Tibial artery (tissue), 4 donors: ENCODE measurements at places on chromosomes 4 and X.

DNA sequence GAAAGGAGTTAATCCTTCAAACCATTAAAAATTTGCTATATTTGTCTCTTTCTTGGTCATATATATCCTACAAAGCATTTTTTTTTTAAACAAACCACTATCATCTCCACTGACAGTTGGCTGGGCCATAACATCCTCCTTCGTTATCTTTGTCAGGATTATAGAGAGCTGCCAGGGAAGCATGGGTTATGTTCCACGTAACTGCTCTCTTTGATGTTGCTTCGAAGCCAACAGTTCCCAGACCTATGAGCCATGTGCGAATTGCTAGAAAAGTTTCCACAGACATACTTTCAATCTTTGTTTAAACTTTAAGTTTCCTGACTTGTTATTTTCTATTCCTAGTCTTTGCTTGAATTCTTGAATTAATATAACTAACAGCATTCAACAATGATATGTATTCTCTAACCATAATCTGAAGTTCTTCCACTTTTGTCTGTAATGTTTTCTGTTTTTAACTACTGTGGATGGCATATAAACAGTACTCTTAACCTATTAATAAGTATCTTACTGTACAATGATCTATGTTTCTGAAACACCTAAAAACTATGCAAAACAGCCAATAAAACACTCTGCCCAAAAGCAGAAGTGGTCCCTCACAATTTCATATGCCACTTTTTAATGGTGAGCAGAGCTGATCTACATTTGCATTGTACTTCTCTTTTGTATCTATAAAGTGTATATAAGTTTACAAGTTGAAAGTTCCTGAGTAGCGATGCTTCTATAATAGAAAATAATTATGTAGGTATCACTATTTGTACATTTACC is 37.9 kb downstream of the EREG start:
- DNase-seq, result no peak
- H3K4me1 ChIP-seq, result no peaks in the 10 kb centered on the region
- H3K27me3 ChIP-seq, result no peaks in the 10 kb centered on the region
- H3K4me3 ChIP-seq, result no peak overlapping the region

- H3K27ac ChIP-seq, result no peak overlapping the region
- no peaks in the 10 kb centered on the region for H3K27me3 ChIP-seq
- H3K4me1 ChIP-seq, result no peaks in the 10 kb centered on the region
- no peaks in the 10 kb centered on the region for H3K36me3 ChIP-seq
- H3K4me3 ChIP-seq, result no peak overlapping the region
Observed at GRCh38 chr4:37584493-37585060, 101.6 kb downstream of the RELL1 start.

DNA sequence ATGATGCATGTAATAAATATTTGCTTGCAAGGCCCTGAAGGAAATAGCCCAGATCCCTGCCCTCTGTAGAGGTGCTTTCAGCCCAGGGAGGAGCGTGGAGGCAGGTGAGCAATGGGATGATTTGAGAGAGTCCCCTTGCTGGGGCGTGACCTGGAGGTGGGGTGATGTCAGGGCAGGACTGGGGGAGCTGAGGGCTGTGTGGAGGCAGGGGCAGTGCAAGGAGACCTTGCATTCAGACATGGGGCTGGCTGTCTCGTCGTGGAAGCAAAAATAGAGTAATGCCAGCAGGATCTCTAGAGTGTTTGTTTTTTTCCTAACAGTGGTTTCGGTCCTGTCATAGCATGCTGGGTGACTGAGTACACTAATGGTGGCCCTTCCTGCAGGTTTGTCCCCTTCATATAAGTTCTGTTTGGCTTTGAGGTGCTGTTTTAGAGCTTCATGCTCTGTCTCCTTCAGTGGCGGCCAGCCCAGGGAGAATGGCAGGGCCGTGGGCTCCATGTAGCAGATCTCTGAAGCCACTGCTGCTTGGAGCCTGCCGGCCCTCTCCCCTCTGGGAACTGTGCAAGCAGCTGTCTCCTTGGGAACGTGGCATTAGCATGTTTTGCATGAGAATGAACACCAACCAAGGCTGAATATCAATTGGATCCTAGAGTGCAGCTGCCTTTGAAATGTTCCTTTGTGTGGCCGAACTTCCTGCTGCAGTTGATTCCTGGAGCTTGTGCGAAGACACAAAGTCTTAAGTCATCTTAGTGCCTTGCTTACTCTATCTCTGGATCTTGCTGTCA is 39.3 kb upstream of the CLDN34 start:
- no peak for DNase-seq
- H3K27ac ChIP-seq, result no peak overlapping the region
- no peaks in the 10 kb centered on the region for H3K4me1 ChIP-seq
- no peaks in the 10 kb centered on the region for H3K36me3 ChIP-seq
- H3K4me3 ChIP-seq, result no peak overlapping the region

GRCh38 chr4:38871593-38871992 is 4.0 kb downstream of the FAM114A1 start:
- no peaks in the 10 kb centered on the region for H3K27me3 ChIP-seq
- DNase-seq, result no peak
- H3K27ac ChIP-seq, result no peak overlapping the region
- H3K36me3 ChIP-seq, result no peaks in the 10 kb centered on the region

DNA sequence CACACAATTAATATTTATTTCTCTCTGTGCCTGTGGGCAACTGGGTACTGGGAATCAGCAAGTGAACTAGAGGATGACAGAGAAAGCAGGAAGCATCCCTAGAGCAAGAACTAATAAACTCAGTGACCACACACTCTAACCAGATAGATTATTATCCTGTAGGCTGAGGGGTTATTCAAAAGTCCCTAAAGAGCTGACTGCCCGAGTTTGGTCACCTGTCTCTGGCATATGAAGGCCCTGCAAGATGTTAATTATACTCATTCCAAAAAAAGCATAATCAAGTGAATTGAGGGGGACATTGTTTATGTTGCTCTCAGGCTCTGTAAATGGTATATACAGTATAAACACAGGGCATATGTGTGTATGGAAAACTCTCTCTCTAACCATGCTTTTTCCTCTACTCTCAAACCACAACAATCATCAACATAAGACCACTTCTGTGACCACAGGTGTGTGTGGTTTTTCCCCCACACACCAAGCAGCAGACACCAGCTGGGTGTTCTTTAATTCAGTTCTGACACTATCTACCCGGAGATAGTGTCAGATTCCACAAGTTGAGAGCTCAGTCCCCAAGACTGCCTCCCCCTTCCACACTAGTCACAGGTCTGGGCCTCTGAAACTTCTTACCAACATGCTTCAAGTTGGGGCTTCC is 6.2 kb upstream of the HPSE start:
- no peak for DNase-seq
- H3K4me3 ChIP-seq, result no peak overlapping the region
- no peaks in the 10 kb centered on the region for H3K4me1 ChIP-seq
- no peak overlapping the region for H3K27ac ChIP-seq
- H3K36me3 ChIP-seq, result no peaks in the 10 kb centered on the region
- H3K27me3 ChIP-seq, result no peaks in the 10 kb centered on the region

DNA sequence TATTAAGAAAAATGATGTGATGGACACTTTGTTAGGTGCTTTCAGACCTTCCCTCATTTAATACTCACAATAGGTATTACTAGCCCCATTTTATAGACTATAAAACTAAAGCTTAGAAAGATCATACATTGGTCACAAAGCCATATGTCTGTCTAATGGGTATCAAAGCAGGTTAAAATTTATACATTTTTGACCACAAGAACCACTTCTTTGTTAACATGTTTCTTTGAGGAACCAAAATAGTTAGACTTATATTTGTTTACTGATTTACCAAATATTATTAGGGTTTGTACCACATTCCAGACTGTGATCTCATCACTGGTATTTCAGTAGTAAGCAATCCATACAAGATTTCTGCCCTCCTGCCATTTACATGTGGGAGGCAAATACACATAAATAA is 363.3 kb downstream of the NAF1 start:
- no peaks in the 10 kb centered on the region for H3K36me3 ChIP-seq
- no peaks in the 10 kb centered on the region for H3K4me1 ChIP-seq
- no peak for DNase-seq
- no peaks in the 10 kb centered on the region for H3K27me3 ChIP-seq

GRCh38 chr4:8157496-8157895 is 1.1 kb downstream of the ABLIM2 start:
- peak overlapping the region; percentile 62 for H3K4me3 ChIP-seq
- no peaks in the 10 kb centered on the region for H3K36me3 ChIP-seq
- H3K27ac ChIP-seq, result peak overlapping the region; percentile 21
- H3K27me3 ChIP-seq, result no peaks in the 10 kb centered on the region
- peaks cover 33% of the 10 kb centered on the region for H3K4me1 ChIP-seq

GRCh38 chr4:16860516-16860915 is 37.9 kb downstream of the LDB2 start:
- no peak overlapping the region for H3K27ac ChIP-seq
- no peaks in the 10 kb centered on the region for H3K4me1 ChIP-seq
- no peak for DNase-seq
- no peaks in the 10 kb centered on the region for H3K36me3 ChIP-seq
- H3K4me3 ChIP-seq, result no peak overlapping the region
- no peaks in the 10 kb centered on the region for H3K27me3 ChIP-seq

GRCh38 chr4:74543983-74544382 is 99.0 kb downstream of the AREG start:
- H3K4me3 ChIP-seq, result no peak overlapping the region
- no peaks in the 10 kb centered on the region for H3K36me3 ChIP-seq
- H3K27me3 ChIP-seq, result no peaks in the 10 kb centered on the region
- no peak overlapping the region for H3K27ac ChIP-seq

DNA sequence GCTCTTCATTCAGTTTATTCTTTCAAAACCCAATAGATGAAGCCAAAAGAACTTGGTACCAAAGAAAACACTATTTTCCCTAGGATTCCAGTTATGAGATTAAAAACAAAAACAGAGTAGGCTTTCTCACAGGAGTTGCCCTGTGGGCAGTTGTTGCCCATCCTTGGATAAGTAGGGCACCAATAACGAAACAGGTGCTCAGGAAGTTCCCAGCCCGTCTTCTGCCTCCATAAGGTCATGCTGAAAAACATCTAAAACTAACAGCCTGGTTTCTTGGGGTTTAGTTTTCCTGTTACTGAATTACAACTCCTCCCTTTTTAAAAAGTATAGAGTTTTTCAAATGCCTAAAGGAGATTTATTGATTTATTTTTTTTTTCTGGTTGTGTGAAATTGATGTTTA is 14.7 kb downstream of the TSPAN5 start:
- H3K4me3 ChIP-seq, result no peak overlapping the region
- no peaks in the 10 kb centered on the region for H3K27me3 ChIP-seq
- no peaks in the 10 kb centered on the region for H3K36me3 ChIP-seq
- DNase-seq, result no peak

DNA sequence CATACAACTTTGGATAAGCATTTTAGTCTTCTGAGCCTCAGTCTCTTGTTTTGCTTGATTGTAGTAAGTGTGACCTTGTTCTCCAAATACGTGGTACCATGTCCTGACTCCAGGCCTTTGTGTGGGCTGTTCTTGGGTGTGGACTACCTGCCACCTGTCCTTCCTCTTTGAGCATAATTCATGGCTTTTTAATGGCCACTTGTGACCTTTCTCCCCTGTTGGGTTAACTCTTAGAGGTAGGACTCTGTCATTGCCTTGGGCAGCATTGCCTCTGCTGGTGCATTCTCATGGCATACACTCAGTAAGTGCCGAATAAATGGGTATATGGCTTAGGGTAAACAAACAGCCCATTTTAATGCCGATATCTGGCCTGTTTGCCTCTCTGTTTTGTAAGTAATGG is 3.0 kb downstream of the NSD2 start:
- H3K36me3 ChIP-seq, result no peaks in the 10 kb centered on the region
- H3K4me1 ChIP-seq, result no peaks in the 10 kb centered on the region
- no peak overlapping the region for H3K27ac ChIP-seq
- DNase-seq, result no peak
- H3K4me3 ChIP-seq, result no peak overlapping the region

- no peaks in the 10 kb centered on the region for H3K27me3 ChIP-seq
- H3K4me1 ChIP-seq, result no peaks in the 10 kb centered on the region
- H3K4me3 ChIP-seq, result no peak overlapping the region
- DNase-seq, result no peak
Observed at GRCh38 chr4:77352192-77352591, 195.2 kb downstream of the CCNG2 start.

- peaks cover 3% of the 10 kb centered on the region for H3K4me1 ChIP-seq
- H3K4me3 ChIP-seq, result peak overlapping the region; percentile 91
- H3K36me3 ChIP-seq, result no peaks in the 10 kb centered on the region
- DNase-seq, result no peak
- H3K27me3 ChIP-seq, result no peaks in the 10 kb centered on the region
Observed at GRCh38 chr4:140152013-140152703, 1.8 kb downstream of the MAML3 start.

DNA sequence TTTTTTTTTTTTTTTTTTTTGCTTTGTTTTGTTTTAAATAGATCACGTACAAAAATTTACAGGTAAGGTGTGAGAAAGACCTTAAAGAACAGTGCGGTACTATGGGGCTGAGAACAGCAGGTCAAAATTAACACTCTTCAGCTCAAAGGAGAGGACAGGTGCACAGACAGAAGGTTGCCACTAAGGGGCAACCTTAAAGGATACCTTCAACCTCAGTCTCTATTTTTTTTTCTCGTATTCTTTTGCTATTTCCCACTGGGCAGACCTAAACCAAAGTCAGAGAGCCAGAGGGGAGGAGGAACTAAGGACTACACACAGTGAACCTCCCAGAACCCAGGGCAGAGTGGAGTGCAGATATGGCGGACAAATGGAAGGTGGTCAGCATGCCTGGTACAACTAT is 1984.3 kb upstream of the IGFBP7 start:
- no peaks in the 10 kb centered on the region for H3K36me3 ChIP-seq
- H3K4me1 ChIP-seq, result no peaks in the 10 kb centered on the region
- no peak overlapping the region for H3K27ac ChIP-seq
- H3K27me3 ChIP-seq, result no peaks in the 10 kb centered on the region

DNA sequence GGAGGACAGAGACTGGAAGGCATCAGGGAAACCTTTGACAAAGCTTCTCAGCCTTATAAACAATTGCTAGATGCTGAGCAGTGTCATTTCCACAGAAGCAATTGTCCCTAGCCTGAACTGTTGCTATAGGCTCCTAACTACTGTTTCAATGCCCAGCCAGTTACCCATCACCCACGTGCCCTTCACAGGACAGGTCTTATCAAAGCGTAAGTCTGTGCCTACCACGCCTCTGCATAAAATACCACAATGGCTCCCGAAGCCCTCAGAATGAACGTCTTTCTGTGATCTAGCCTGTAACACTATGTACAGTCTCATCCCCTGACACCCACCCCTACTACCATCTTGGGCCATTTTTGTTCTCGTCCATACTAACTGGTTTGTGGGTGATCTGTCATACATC is 134.3 kb downstream of the STK32B start:
- no peaks in the 10 kb centered on the region for H3K36me3 ChIP-seq
- no peaks in the 10 kb centered on the region for H3K4me1 ChIP-seq
- H3K27ac ChIP-seq, result no peak overlapping the region
- no peak overlapping the region for H3K4me3 ChIP-seq

DNA sequence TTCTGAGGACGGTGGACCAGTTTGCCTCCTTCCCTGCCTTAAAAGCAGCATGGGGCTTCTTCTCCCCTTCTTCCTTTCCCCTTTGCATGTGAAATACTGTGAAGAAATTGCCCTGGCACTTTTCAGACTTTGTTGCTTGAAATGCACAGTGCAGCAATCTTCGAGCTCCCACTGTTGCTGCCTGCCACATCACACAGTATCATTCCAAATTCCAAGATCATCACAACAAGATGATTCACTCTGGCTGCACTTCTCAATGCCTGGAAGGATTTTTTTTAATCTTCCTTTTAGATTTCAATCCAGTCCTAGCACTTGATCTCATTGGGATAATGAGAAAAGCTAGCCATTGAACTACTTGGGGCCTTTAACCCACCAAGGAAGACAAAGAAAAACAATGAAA is 255.3 kb downstream of the RAPGEF2 start:
- H3K36me3 ChIP-seq, result peaks cover 40% of the 10 kb centered on the region
- no peaks in the 10 kb centered on the region for H3K4me1 ChIP-seq
- peak overlapping the region; percentile 18 for H3K27ac ChIP-seq
- no peak for DNase-seq
- H3K4me3 ChIP-seq, result no peak overlapping the region
